DMS153 (cell line): ENCODE measurements at places on chromosomes 6 and 20.
A peak's percentile ranks its signal among the peaks of the same experiment; 100 is the strongest.

- no peak for DNase-seq
These were observed 4.4 kb downstream of the EFHC1 start for GRCh38 chr6:52424513-52424912.

GRCh38 chr6:10520468-10520867 is 683 bp upstream of the GCNT2 start:
- DNase-seq: no peak

GRCh38 chr6:98747960-98748359 is 86.4 kb upstream of the POU3F2 start:
- no peak for DNase-seq

DNA sequence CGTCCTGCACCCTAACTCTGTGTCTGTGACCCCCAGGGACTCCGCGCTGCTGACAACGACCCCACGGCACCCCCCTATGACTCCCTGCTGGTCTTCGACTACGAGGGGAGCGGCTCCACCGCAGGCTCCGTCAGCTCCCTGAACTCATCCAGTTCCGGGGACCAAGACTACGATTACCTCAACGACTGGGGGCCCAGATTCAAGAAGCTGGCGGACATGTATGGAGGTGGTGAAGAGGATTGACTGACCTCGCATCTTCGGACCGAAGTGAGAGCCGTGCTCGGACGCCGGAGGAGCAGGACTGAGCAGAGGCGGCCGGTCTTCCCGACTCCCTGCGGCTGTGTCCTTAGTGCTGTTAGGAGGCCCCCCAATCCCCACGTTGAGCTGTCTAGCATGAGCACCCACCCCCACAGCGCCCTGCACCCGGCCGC is 129.0 kb downstream of the TAF4 start:
- no peak for DNase-seq

GRCh38 chr6:170500955-170501590 is 52.0 kb downstream of the PSMB1 start:
- no peak for DNase-seq

DNA sequence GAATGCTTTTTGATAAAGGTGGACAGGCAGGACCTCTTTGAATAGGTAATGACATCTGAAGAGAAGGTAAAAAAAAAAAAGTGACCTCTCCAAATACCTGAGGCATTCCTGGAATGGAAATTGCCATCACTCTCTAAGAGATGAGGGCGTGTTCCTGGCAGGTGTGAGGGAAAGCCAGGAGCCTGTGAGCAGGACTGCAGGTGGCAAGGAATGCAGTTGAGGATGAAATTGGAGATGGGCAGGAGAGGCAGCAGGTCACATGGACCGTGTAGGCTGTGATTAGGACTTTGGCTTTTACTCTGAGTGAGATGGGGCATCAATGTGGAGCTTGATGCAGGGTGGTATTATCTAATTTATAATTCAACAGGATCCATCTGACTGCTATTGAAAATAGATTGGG is 227.4 kb downstream of the LRFN2 start:
- peak; percentile 56 for DNase-seq

DNA sequence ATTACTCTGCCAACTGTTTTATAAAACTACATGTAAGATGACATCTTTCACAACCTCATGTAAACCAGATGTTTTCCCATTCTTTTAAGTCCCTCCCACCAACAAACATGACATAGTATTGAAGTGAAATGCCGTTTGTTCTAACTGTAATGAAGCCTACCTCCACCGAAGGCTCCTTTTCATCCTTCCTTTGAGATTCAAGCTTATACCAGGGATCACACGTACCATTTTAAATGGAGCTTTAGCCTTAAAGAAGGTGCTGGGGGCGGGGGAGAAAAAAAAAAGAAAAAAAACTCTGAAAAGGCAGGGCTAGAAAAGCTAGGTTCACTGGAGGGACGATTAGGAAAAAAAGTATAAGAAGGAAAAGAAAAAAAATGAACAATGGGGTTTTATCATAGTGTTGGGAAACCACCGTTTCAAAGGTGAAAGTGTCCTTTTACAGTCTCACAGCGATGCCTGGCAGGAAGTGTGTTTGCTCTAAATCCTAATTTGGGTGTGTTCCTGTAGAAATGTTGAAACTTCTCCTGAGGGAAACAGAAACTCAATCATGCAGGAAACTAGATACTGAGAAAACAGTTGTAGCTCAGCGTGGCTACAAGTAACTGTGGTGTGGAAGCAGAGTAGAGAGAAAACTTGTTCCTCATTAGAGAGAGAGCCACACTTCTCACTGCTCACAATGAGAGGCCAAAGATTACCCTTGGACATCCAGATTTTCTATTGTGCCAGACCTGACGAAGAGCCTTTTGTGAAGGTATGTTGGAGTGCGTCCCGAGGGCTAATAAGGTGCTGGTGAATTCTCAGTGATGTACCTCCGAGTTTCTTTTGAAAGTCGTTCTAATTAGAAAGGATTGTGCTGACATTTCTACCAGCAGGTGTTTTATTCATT is 37.6 kb upstream of the HINT3 start:
- DNase-seq: peak; percentile 61

GRCh38 chr6:148593813-148594170 is 153.0 kb upstream of the UST start:
- DNase-seq: no peak

GRCh38 chr20:37317994-37318640 is 27.8 kb upstream of the SRC start:
- no peak for DNase-seq

DNA sequence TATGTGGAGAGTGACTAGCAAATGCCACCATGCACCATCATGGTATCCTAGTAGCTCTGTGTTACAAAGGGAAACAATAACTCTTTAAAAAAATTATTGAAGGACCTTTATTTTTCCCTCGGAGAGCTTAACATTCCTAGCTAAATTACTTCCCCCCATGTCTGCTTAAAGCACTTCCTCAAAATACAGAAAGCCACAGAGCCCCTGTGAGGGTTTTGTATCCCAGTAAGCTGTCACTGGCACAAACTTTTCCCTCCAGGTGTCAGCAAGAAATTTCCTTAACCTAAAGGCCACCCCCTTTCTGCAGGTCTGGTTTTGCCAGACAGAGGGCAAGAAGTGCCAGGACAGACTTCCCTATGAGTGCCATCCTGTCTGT is 340.0 kb upstream of the PRDM1 start:
- DNase-seq: no peak

DNA sequence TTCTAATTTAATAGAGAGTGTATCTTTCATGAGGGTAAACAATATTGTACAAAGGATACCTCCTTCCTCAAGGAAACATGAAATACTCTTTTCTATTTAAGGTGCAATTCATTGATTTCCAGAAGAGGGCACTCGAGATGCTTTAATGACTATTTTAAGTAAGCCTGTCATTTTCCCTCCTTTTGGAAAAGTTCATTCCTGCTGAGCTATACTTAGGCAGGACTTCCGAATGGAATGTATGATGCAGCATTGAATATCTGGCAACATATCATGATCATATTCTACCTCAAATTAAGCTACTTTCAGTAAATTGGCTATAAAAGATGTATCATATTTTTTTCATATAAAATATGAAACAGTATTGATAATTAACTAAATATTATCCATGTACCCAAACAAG is 5.0 kb downstream of the DST start:
- peak; percentile 47 for DNase-seq

- no peak for DNase-seq
These were observed 384.4 kb upstream of the JARID2 start for GRCh38 chr6:14861491-14861943.

- DNase-seq: no peak
These were observed 10.1 kb upstream of the SMIM13 start for GRCh38 chr6:11083491-11083890.

- DNase-seq: no peak
These were observed 36.4 kb upstream of the ENPP5 start for GRCh38 chr6:46207174-46207573.

DNA sequence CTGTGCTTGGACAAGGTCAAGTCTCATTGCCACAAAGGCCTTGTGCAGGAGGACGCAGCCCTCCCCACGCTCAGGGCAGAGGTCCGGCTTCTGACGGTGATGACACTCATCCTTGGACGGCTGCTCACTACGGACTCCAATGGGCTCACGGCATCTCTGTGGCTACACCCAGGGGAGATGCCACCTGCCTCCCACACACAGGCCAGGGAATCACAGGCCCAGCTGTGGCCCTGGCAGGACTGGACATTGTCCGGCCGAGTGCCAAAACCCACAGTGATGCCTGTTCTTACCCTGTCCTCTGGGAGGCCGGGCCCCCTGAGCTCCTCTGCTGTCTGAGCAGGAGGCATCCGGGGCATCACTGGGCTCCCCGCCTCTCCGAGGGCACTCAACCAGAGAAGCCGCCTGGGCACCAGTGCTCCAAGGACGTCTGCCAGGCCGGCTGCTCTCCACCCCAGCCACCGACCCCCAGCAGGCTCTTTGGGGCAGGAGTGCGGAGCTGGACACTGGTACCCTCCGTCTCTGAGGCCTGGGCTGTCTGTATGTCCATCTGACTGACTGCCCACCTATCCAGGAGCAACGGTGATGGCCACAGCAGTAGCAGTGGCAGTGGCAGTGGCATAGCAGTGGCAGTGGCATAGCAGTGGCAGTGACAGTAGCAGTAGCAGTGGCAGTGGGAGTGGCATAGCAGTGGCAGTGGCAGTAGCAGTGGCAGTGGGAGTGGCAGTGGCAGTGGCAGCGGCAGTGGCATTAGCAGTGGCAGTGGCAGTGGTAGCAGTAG is 1.9 kb downstream of the RBBP8NL start:
- no peak for DNase-seq

GRCh38 chr6:22451962-22452361 is 117.4 kb upstream of the HDGFL1 start:
- no peak for DNase-seq

DNA sequence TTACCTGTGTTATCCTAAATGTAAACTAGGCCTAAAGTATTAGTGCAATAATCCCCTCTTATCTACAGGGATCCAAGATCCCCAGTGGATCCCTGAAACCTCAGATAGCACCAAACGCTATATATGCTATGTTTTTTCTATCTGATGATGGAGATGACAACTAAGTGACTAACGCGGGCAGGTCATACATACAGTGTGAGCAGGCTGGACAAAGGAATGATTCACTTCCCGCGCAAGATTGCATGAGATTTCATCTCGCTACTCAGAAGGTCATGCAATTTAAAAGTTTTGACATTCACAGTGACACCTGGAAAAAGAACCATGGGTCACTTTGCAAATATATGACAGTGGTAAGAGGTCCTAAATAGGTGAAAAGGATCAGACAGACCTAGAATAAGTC is 875.9 kb downstream of the HACE1 start:
- DNase-seq: no peak

GRCh38 chr20:39025883-39026282 is 63.7 kb downstream of the DHX35 start:
- no peak for DNase-seq

- no peak for DNase-seq
These were observed 21.6 kb upstream of the MYB start for GRCh38 chr6:135159531-135159930.

- no peak for DNase-seq
These were observed 113.9 kb downstream of the ELOVL4 start for GRCh38 chr6:79833264-79833963.

GRCh38 chr6:15081447-15081846 is 164.4 kb upstream of the JARID2 start:
- DNase-seq: no peak

DNA sequence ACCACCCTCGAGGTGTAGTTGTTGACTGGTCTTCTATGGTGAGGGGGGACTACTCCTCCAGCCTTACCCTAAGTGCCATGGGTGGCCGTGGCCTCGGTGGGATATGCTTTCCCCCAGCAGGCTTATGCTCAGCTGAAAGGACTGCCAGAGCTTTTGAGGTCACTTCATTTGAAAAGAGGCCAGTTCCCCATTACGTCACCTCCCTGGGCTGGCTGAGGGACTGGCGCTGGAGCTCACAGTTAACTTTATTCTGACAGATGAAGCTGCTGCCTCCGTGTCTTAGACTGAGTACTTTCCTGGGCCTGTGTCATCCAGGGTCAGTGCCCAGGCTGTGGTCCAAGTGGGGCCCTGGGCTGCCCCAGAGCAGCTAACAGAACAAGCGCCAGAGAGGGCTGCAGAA is 42.8 kb upstream of the PCMTD2 start:
- DNase-seq: no peak

DNA sequence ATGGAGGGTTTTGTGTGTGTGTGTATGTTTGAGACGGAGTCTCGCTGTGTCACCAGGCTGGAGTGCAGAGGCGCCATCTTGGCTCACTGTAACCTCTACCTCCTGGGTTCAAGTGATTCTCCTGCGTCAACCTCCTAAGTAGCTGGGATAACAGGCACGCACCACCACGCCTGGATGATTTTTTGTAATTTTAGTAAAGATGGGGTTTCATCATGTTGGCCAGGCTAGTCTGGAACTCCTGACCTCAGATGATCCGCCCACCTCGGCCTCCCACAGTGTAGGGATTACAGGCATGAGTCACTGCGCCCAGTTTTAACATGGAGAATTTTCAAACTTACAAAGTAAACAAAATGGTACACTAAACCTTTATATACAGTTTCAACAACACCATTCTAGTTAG is 22.8 kb downstream of the AMD1 start:
- no peak for DNase-seq
